T-helper 17 cell (primary cell): ENCODE measurements at places on chromosomes 1 and 21.

- no peaks in the 10 kb centered on the region for H3K27me3 ChIP-seq
- H3K4me3 ChIP-seq: no peak overlapping the region
- no peak for DNase-seq
- H3K27ac ChIP-seq: peak overlapping the region; percentile 71
These were observed 8.5 kb downstream of the NECAP2 start for GRCh38 chr1:16449065-16449464.

DNA sequence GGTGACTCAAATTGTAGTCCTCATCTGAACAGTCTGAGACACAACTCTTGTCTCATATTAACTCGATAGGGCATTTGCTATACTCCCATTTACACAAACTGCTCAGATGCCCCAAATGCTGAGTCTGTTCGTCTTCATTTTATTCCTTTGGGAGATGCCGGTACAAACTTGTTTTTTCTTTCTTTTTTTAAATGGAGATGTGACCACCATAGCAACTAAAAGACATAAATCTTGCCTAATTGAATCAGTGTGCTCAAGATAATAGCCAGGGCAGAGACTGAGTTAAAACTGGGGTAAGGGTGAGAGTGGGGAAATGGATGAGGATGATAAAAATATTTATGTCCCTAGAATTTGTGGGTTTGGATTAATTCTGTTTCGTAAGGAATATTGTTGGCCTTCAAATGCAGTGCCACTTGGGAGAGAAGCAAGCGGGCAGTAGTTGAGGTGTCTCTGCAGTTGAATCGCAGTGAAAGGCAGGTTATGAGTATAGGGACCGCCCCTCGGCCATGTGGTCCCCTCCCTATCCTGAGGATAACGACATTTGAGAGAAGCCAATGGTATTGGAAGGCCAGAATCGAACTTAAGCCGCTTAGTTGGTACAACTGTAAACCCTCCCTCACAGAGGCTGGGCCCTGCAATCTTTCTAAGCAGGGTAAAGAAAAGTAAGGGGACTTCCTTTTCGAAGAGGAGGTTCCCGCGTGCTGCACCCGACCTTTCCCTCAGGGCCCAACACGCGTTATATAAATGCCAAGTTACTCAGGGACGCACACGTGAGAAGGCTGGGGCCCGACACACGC, 859 bp upstream of the LRRC8B start:
- peaks cover 5% of the 10 kb centered on the region for H3K36me3 ChIP-seq
- peak overlapping the region; percentile 95 for H3K27ac ChIP-seq
- H3K27me3 ChIP-seq: no peaks in the 10 kb centered on the region
- H3K4me1 ChIP-seq: peaks cover 21% of the 10 kb centered on the region
- H3K4me3 ChIP-seq: peak overlapping the region; percentile 99

DNA sequence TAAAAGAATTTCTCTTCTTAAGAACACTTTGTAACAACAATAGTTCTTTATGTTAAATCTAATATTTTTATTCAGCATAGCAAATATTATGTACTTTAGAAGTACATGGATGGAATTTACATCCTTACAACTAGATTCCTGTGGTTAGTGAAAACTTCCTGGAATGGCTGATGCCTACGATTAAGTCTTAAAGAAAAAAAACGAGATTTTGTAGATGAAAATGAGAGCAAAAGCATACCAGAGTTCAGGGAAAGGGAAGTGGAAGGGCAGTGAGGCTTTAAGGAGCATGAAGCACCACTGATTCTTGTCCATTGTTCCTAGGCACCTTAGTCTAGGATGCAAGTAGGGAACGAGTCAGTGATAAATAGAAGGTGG, 26.7 kb downstream of the CFH start:
- DNase-seq: no peak
- H3K36me3 ChIP-seq: peaks cover 4% of the 10 kb centered on the region
- no peak overlapping the region for H3K27ac ChIP-seq
- H3K27me3 ChIP-seq: no peaks in the 10 kb centered on the region

GRCh38 chr1:70979881-70980280, 67.7 kb downstream of the PTGER3 start:
- H3K36me3 ChIP-seq: no peaks in the 10 kb centered on the region
- no peaks in the 10 kb centered on the region for H3K4me1 ChIP-seq
- DNase-seq: no peak
- H3K4me3 ChIP-seq: no peak overlapping the region

GRCh38 chr1:61054601-61054993, 27.8 kb upstream of the NFIA start:
- DNase-seq: no peak
- peaks cover 2% of the 10 kb centered on the region for H3K36me3 ChIP-seq
- peaks cover 21% of the 10 kb centered on the region for H3K4me1 ChIP-seq
- H3K27ac ChIP-seq: no peak overlapping the region

- DNase-seq: no peak
- H3K27ac ChIP-seq: peak overlapping the region; percentile 90
- peaks cover 3% of the 10 kb centered on the region for H3K36me3 ChIP-seq
- H3K4me1 ChIP-seq: peaks cover 14% of the 10 kb centered on the region
- no peaks in the 10 kb centered on the region for H3K27me3 ChIP-seq
- H3K4me3 ChIP-seq: no peak overlapping the region
These were observed 27.1 kb downstream of the STK40 start for GRCh38 chr1:36358514-36359084.

GRCh38 chr1:28668956-28669723, 556 bp downstream of the GMEB1 start:
- no peaks in the 10 kb centered on the region for H3K27me3 ChIP-seq
- H3K4me3 ChIP-seq: peak overlapping the region; percentile 97
- peak; percentile 21 for DNase-seq
- H3K36me3 ChIP-seq: no peaks in the 10 kb centered on the region
- H3K4me1 ChIP-seq: peaks cover 20% of the 10 kb centered on the region
